ENCODE measurements at places on chromosomes 1 and 21. TPM values are rescaled to one million over a fixed set of nuclear protein-coding genes. Genes with fewer than 3 reads are reported as not detected.
A peak's percentile ranks its signal among the peaks of the same experiment; 100 is the strongest.

Gene PTCH2
- 0.50 TPM for total RNA-seq

DNA sequence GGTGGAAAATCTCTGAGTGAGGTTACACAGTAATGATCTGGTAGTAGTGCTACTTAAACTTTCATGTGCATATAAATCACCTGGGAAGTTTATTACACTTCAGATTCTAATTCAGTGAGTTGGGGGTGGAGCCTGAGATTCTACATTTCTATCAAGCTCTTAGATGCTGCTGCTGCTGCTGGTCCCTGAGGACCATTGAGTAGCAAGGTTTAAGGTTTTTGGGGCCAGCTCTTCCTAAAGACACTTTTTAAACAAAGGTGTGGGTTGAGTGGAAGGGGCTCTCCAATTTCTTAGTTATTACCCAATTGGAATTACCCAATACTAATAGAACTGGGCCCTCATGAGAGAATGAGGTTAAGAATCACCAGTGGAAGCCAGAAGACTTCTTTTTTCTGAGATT, 29.5 kb downstream of the KCNA3 start:
- DNase-seq = no peak

DNA sequence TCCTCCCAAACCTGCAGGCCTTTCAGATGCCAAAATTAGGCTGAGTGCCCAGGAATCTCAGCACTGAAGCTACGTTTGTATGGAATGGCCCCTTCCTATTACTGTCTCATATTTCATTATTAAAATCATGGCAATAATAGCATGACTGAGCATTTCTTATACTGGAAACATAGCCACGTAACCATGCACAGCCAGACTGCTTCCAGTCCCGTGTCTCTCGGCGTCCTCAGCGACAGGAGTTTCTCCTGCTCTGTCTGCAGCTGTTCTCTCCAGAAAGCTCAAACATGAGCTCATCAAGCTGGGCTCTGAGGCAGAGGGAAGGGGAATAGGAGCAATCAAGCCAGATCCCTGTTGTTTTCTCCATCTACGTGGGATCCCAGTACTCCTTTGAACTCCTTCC, 104.0 kb downstream of the CDC7 start:
- no peak for DNase-seq

DNA sequence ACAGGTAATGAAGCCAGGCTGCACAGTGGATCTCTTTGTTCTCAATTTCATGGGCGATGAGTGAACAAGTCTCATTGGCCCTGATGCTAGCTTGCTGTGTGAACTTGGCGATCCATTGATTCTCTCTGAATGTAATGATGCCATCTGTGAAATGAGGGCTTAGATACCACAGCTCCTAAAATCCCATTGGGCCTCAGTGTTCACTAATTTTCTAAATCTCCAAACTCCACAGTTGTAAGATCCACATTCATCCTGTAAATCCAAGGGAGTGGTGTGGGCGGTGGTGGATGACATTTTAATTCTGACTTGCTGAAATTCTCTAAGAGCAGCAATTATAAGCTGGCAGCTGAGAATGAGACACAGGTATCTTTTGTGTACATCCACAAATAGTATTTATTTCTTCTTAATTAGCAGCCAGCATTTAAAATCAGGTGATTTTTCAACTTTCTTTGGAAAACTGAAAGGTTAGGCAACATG, 9.6 kb upstream of the ACTL8 start:
- DNase-seq = no peak

DNA sequence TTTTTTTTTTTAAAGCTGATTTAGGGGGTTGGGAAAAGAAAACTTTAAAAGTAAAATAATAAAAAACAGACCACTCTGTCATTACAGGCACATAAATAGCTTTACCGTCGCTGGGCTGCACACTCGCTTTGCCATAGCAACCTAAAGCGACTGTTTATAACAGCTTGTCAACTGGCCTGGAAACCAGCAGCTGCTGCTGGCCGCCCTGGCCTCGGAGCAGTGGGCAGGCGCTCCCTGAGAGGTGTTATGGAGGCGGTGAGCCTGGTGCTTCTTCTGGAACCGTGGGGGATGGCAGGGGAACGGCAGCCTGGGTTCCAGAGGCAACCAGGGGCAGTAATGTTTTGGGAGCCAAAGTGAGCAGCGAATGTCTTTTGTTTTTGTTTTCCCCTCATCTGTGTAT, 45.7 kb downstream of the ATP2B4 start:
- peak; percentile 89 for DNase-seq

- no peak for DNase-seq
These were observed 54.1 kb upstream of the F3 start for GRCh38 chr1:94595658-94596057.

- DNase-seq = no peak
These were observed 61.9 kb downstream of the ACOT7 start for GRCh38 chr1:6331543-6332273.

DNA sequence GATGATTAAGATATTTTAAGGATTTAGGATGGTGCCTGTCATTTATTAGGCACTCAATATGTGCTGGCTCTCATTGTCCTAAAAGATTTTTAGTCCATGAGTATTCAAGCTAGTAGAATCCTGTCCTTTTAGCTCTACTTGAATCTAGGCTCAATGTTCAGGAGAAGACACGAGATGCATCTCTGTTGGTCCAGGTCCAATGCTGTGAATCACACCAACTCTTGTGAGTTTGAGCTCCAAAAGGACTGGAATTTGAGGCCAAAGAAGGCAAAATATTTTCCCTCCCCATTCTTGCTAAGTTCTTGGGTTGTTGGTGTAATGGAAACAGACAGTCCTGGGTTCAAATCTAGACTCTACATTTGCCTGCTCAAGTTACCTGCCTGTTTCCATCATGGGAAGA, 1.4 kb upstream of the PODN start:
- DNase-seq = peak; percentile 78
